ENCODE measurements at places on chromosomes 7 and 10.

DNA sequence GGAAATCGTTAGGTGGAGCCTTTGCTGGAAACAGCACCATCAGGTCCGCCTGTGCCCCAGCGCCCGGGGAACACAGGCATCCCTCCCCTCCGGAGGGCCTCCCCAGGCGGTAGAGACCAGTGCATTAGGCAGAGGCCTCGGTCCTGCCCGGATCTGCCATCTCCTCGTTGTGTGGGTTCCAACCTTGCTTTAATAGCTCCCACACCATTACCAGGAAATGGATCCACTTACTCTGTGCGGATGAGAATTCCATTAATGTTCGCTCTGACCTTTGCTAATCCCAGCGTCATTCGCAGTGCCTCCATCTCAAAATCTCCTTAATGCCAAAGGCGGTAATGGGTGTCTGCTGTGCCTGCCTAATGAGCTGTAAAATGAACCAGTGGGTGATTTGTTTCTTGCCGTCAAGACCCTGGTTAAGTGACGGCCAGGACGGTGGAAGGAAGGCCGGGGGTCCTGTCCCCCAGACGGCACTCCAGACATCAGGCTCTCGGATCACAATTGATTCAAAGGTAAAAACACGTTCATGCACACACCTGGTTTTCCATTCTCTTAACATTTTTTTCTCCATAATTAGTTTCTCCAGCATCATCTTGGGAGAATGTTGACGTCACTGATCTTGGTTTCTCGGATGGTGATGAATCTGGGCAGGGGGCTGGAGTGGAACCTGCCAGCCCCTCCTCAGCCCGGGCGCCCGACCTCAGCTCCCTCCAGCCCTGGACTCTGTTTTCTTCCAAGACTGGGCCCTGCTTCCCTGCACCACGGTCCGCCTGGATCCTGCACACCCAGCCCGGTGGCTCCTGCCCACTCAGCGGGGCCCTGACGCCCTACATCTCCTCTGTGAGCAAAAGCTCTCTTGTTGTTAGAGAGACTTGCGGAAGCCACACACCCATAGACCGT lies 22.8 kb upstream of the FAM20C start:
- DNase-seq: no peak

- no peak for DNase-seq
These were observed 106.6 kb upstream of the INHBA start for GRCh38 chr7:41809529-41809939.

DNA sequence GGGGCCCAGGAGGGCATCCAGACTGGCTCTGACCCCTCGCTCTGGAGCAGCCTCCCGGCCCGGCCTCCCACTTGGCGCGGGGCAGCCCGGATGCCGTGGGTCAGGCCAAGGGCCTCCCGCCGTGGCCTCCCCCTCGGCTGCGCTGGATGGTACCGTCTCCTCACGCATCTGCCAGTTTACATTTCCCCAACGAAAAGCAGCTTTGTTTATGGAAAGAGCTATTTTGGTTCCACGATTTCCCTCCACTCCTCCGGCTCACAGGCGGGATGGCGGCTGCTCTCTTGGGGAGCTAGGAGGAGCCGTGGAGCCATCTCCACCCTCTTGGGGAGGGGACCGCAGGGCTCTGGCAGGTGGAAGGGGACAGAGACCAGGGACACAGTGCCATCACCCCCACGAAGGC lies 93.2 kb upstream of the MYL10 start:
- no peak for DNase-seq

DNA sequence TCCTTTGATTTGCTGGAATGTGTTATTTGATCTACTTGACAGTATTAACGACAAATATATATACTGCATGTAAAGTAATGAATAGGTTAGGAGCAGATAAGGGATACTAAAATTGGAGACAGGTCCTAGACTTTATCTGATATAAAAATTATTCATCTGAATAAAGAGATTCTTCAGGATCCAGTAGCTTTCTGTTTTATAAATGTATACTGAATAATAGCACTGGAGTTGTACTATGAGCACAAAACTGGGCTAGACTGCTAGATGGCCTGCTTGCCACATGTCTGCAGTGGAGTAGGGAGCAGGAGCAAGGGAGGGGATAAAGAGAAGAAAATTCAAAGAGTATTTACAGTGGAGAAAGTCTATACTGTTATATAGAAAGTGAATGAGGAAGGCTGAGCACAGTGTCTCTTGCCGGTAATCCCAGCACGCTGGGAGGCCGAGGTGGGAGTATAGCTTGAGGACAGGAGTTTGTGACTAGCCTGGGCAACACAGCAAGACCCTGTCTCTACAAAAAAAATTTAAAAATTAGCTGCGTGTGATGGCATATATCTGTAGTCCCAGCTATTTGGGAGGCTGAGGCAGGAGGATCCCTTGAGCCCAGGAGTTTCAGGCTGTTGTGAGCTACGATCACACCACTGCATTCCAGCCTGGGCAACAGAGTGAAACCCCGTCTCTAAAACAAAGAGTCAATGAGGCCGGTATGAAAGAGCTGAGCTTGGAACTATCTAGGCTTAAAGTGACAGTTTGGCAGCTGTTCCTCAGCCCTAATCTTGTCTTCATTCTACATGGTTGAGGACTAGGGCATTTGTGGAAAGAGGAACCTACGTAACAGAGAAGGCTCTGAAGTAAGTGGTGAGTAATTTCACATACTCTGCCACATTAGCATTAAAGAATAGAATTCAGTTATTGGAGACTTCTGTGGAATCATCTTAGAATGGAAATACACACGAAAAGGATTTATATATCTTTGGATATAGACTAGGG lies 41.8 kb downstream of the CD36 start:
- no peak for DNase-seq

GRCh38 chr7:28329661-28330363 lies 82.5 kb upstream of the CREB5 start:
- DNase-seq: peak; percentile 19

Data from stimulated activated naive B cell treated with anti-CD40 and anti-IgM and Interleukin-4, amounts not matched to agents 10 μg/mL and 1 μg/mL and 100 μg/mL, for 72 hours (primary cell).